ENCODE measurements at places on chromosomes 1 and 21. TPM values are rescaled to one million over a fixed set of nuclear protein-coding genes. Genes with fewer than 3 reads are reported as not detected.
A peak's percentile ranks its signal among the peaks of the same experiment; 100 is the strongest.

DNA sequence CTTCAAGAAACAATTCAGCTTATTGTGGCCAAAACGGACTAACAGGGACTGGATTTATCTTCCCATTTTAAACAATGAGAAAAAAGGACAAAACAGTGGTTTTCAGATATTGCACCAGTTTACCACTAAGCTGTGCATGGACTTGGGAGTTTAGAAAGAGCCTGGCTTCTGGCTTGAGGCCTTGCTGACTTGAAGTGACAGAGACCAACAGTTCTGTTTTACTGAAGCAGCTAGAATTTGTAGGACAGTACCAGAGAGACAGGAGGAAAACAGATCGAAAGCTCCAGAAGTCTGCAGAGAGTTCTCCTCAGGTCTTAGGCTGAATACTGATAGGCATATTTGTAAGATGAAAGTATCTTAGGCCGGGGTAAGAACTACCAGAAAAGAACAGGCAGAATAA, 20.5 kb downstream of the FCRL4 start:
- no peaks in the 10 kb centered on the region for H3K36me3 ChIP-seq
- no peak overlapping the region for H3K4me3 ChIP-seq
- no peak for DNase-seq
- no peak overlapping the region for H3K27ac ChIP-seq
- peaks cover 80% of the 10 kb centered on the region for H3K27me3 ChIP-seq

- H3K4me1 ChIP-seq: no peaks in the 10 kb centered on the region
- no peak overlapping the region for H3K27ac ChIP-seq
- no peaks in the 10 kb centered on the region for H3K27me3 ChIP-seq
- DNase-seq: no peak
- H3K36me3 ChIP-seq: no peaks in the 10 kb centered on the region
- no peak overlapping the region for H3K4me3 ChIP-seq
Measured at GRCh38 chr1:243726806-243727502, 123.1 kb downstream of the AKT3 start.

The ATP1A2 gene
- total RNA-seq: 0.07 TPM

GRCh38 chr21:17802572-17802971, 16.6 kb downstream of the C21orf91 start:
- H3K27me3 ChIP-seq: no peaks in the 10 kb centered on the region
- peak; percentile 27 for DNase-seq
- H3K4me1 ChIP-seq: peaks cover 7% of the 10 kb centered on the region
- no peak overlapping the region for H3K27ac ChIP-seq
- no peak overlapping the region for H3K4me3 ChIP-seq
- peaks cover 29% of the 10 kb centered on the region for H3K36me3 ChIP-seq

GRCh38 chr1:58392083-58392482, 154.4 kb downstream of the OMA1 start:
- DNase-seq: no peak
- no peak overlapping the region for H3K27ac ChIP-seq
- no peak overlapping the region for H3K4me3 ChIP-seq
- peaks cover 12% of the 10 kb centered on the region for H3K4me1 ChIP-seq
- no peaks in the 10 kb centered on the region for H3K36me3 ChIP-seq

The CDK11B gene
- total RNA-seq: 32.0 TPM

DNA sequence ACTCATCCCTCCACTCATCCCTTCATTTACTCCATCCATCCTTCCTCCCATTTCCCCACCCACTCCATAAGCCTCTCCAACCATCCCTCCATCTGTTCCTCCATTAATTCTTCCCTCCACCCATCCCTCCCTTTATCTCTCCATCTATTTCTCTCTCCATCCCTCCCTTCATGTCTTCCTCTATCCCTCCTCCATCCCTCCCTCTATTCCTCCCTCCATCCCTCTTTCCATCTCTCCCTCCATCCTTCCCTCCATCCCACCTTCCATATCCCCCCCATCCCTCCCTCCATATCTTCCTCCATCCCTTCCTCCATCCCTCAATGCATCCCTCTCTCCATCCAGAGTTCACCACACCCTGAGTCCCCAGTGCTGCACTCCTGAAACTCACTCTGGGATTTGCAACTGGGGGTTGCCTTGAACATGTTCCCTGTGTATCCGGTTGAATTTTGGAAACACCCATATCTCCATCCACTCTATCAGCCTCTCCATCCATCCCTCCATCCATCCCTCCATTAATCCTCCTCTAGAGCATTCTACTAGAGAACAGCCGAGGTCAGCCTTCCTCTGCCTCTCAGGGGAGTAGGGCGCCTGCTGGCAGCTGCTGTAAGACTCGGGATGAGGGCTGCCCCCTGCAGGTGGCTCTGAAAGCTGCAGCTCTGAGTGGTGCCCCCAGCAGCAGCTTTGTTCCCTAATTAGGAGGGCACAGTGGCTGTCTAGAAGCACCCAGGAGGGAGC, 39.4 kb downstream of the ABCG1 start:
- no peaks in the 10 kb centered on the region for H3K36me3 ChIP-seq
- H3K4me1 ChIP-seq: peaks cover 14% of the 10 kb centered on the region
- no peak overlapping the region for H3K4me3 ChIP-seq

DNA sequence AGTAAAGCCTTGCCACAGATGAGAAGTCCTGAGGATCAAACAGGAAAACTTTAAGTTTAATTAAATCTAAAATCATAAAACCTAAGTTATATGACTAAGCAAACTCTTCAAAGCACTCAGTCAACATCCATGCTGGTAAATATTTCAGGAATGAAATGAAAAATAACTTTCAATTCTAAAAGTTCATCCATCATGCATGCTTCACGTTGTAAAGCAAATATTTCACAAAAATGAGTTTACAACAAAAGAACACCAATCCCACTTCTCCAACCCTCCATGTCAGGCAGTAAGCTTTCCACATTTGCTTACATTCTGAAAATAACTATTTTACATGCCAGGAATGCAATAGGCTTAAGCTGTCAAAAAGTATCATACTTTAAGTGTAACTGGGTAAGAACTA, 16.8 kb downstream of the APP start:
- H3K4me3 ChIP-seq: no peak overlapping the region
- no peaks in the 10 kb centered on the region for H3K36me3 ChIP-seq
- H3K27me3 ChIP-seq: no peaks in the 10 kb centered on the region

- peak overlapping the region; percentile 23 for H3K27ac ChIP-seq
- peaks cover 44% of the 10 kb centered on the region for H3K36me3 ChIP-seq
- peaks cover 41% of the 10 kb centered on the region for H3K4me1 ChIP-seq
- H3K4me3 ChIP-seq: no peak overlapping the region
- DNase-seq: no peak
- no peaks in the 10 kb centered on the region for H3K27me3 ChIP-seq
Measured at GRCh38 chr1:205301842-205302588, 19.5 kb downstream of the NUAK2 start.

The SLAMF6 gene
- total RNA-seq: not detected

DNA sequence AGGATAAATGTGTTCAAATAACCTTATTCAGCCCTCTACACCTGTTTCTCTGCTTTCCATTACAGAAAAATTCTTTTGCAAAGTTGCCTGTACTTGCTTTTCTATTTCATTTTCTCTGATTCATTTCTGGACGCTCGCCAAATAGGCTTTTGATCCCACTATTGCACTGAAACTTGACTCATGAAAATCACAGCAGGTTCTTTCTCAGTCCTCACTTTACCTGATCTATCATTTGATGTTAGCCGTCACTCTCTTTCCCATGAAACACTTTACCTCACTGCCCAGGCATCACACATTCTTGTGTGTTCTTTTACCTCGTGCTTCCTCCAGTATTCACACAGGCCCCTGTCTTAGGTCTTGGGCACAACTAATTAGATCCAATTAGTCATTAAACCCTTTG, 26.2 kb downstream of the HSPA13 start:
- H3K27me3 ChIP-seq: no peaks in the 10 kb centered on the region
- H3K4me3 ChIP-seq: no peak overlapping the region
- peaks cover 20% of the 10 kb centered on the region for H3K4me1 ChIP-seq
- DNase-seq: peak; percentile 80
- H3K36me3 ChIP-seq: no peaks in the 10 kb centered on the region

DNA sequence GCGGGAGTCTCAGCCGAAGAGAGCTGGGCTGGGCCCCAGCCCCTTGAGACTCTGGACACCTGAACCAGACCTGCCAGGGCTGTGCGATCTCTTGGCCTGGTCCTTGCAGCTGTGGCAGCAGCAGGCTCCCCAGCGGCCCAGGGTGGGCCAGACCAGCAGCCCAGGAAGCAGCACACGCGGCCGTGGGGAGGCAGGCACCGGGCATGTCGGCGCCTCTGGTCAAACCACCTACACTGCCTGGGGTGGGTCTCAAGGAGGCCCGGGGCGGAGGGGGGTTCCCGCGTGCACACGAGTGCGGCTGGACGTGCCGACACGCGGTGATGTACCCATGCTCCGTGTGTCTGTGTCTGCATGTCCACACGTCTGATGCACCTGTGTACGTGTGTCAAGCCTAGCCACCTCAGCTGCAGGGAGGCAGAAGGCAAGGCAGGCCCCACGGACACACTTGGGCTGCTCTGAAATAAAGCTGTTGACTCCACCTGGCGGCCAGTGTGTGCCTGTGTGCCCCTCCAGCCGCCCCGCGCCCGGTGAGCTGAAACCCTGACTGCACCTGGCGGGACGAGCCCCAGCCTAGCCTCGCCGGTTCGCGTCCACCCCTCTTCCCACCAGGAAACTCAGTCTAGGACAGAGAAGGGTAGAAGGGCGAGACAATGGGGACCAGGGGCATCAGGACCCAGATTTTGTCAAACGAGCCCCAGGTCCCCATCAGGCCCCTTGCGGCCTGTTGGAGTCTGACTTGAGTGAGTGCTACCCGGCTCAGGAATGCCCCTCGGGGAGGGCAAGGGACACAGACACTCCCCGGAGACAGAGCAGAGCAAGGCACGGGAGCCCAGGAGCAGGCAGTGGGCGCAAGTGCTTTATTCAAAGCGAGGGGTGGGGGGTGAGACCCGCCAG, 11.6 kb downstream of the SCNN1D start:
- no peak overlapping the region for H3K27ac ChIP-seq
- no peaks in the 10 kb centered on the region for H3K27me3 ChIP-seq
- DNase-seq: peak; percentile 86

- no peak overlapping the region for H3K27ac ChIP-seq
- peaks cover 11% of the 10 kb centered on the region for H3K4me1 ChIP-seq
- peaks cover 11% of the 10 kb centered on the region for H3K36me3 ChIP-seq
- H3K4me3 ChIP-seq: no peak overlapping the region
Measured at GRCh38 chr1:210446479-210446878, 117.8 kb downstream of the HHAT start.

DNA sequence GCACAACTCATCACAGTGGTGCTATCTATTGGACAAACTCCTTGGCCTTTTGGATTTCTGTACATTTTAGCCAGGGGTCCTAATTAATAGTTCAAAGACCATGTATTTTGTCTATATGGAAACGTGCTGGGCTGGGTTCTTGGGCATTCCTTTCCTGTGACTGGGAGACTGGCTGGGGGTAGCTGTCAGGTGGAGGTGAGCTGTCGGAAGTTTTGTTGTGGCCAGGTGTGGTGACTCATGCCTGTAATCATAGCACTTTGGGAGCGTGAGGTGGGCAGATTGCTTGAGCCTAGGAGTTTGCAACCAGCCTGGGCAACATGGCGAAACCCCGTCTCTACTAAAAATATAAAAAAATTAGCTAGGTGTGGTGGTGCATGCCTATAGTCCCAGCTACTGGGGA, 392.4 kb downstream of the RPS6KC1 start:
- H3K4me3 ChIP-seq: no peak overlapping the region
- peaks cover 20% of the 10 kb centered on the region for H3K27me3 ChIP-seq
- no peak overlapping the region for H3K27ac ChIP-seq
- DNase-seq: peak; percentile 85

The BGLAP gene
- 2.6 TPM for total RNA-seq

The SYNC gene
- 1.1 TPM for total RNA-seq

DNA sequence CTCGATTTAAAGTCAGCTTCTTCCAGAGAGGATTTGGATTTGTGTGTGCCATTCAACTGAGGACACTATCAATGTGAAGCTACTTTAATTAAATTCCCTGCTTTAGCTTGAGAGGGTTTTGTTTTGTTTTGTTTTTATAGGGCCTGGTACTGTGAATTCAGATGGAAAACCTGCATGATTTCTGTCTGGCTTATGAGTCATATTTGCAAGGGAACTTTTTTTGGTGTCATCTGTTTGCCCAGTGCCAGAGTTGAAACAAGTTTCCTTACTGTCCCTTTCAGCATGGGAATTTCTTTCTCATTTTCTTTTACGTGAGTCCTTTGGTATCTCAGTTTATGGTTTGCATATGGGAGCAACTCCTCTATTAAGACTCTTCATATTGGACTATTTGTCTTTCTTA, 194.6 kb downstream of the GREM2 start:
- H3K27me3 ChIP-seq: no peaks in the 10 kb centered on the region
- peak; percentile 51 for DNase-seq
- H3K4me3 ChIP-seq: no peak overlapping the region
- H3K27ac ChIP-seq: peak overlapping the region; percentile 11

DNA sequence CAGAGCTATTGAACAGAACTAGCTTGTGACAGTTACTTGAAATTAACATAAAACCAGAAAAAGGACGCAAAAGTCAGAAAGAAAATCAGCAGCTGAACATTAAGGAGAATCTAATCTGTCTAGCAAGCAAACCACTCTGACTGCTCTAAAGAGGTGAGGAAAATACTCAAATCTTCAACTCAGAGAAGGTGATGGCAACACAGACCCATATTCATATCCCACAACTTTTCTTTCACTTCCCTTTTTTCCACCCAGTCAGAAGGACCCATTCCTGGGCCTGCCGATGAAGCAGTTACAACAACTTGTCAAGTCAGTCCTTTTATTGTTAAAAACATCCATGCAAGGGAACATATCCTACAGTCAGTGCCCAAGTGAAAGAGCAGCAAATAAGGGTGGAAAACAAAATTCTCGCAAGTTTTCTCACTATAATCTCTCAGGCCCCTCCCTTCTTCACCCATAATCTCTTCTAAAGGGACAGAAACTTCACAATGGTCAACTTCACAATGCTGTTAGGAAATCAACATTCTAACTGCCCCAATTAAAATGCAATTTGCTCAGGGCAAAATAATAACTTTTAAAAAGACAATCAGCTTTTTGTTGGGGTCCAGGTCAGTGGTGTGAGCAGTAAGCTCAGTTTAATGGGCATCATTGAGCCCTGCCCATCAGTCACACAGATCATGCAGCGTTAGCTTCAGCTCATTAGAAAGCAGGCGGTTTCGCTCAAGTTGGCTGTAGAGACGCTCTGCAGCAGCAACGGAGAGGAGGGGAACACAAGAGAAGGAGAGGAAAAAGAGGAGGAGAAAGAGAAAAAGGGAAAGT, 3.6 kb upstream of the NUP210L start:
- no peak for DNase-seq
- no peak overlapping the region for H3K27ac ChIP-seq
- H3K4me1 ChIP-seq: no peaks in the 10 kb centered on the region
- peaks cover 95% of the 10 kb centered on the region for H3K36me3 ChIP-seq
- no peak overlapping the region for H3K4me3 ChIP-seq
- H3K27me3 ChIP-seq: no peaks in the 10 kb centered on the region

The NDC1 gene
- 17.5 TPM for total RNA-seq

- H3K4me1 ChIP-seq: no peaks in the 10 kb centered on the region
- no peak overlapping the region for H3K27ac ChIP-seq
- H3K4me3 ChIP-seq: no peak overlapping the region
- H3K36me3 ChIP-seq: no peaks in the 10 kb centered on the region
- H3K27me3 ChIP-seq: no peaks in the 10 kb centered on the region
Measured at GRCh38 chr1:233981042-233981675, 76.7 kb downstream of the SLC35F3 start.

The TRABD2B gene
- total RNA-seq: 2.6 TPM

GRCh38 chr1:27832762-27833161, 2.2 kb downstream of the PPP1R8 start:
- peaks cover 47% of the 10 kb centered on the region for H3K36me3 ChIP-seq
- H3K4me3 ChIP-seq: peak overlapping the region; percentile 90
- peak; percentile 59 for DNase-seq

- no peak overlapping the region for H3K4me3 ChIP-seq
- no peaks in the 10 kb centered on the region for H3K4me1 ChIP-seq
- no peaks in the 10 kb centered on the region for H3K36me3 ChIP-seq
- no peak for DNase-seq
Measured at GRCh38 chr1:193431265-193431977, 245.0 kb upstream of the B3GALT2 start.

Data from MCF 10A (cell line).